ENCODE measurements at places on chromosomes 1 and 21.

DNA sequence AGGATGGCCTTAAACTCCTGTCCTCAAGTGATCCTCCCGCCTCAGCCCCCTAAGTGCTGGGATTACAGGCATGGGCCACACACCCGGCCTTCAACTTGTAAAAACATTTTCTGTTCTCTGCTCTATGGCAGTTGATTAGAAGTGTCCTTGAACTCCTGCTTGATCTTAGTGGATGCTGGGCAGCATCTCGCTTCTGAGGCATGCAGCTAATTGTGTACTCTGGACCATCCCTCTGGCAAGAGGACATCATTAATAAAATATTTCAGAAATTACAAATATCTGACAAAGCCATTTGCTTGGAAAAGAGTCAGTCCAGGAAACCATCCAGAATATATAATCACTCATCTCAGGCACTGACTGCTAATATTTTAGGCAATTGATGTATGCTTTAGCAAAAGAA, 8.1 kb downstream of the NGF start:
- DNase-seq = no peak

- DNase-seq = no peak
These were observed 34.1 kb downstream of the NFIA start for GRCh38 chr1:61116421-61116820.

GRCh38 chr1:38758820-38759219, 100.8 kb downstream of the RRAGC start:
- no peak for DNase-seq

DNA sequence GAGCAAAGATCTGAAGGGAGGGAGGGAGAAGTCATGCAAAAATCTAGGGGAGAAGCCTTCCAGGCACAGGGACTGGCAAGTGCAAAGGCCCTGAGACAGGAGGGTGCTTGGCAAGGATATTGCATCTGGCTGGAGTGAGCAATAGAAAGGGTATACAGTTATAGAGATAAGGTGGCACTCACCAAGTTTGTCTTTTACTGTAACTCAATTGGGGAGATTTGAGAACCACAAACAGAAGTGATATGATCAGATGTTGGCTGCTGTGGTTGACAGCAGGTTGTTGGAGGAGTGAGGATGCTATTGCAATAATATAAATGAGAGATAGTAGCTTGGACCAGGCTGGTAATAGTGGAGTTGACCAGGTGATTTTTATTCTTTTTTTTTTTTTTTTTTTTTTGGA, 25.6 kb downstream of the MCOLN3 start:
- DNase-seq = no peak

DNA sequence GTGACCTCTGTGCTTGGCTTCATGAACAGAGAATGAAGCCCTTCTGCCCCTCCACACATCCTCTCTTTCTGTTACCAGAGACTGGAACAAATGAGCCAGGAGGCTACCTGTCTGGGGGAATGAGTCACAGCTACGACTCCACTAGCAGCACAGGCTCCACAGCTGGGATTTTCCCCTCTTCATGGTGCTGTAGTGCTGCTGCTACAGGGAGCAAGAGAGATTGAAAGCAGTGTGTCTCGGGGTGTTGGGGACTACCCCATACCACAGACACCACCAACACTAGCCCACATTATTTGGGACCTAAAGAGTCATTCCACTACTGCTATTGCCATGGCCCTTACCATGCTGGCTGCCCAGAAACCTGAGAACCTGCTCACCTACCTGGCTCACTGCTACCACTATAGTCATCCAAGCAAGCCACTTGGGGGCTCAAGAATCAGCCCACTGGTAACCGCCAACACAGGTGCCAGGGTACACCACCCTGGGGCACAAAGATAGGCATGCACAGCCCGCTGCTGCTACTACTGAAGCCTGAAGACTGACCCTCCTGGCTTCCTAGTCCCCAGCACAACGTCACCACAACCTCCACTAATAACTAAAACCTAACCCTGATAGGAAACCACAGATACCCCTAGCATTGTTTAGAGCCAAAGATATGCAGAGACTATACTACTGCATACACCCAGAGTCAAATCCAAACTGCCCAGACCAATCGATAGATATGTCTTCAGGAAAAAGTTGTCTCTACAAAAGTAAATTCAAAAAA, 17.7 kb downstream of the CD1E start:
- DNase-seq = no peak

DNA sequence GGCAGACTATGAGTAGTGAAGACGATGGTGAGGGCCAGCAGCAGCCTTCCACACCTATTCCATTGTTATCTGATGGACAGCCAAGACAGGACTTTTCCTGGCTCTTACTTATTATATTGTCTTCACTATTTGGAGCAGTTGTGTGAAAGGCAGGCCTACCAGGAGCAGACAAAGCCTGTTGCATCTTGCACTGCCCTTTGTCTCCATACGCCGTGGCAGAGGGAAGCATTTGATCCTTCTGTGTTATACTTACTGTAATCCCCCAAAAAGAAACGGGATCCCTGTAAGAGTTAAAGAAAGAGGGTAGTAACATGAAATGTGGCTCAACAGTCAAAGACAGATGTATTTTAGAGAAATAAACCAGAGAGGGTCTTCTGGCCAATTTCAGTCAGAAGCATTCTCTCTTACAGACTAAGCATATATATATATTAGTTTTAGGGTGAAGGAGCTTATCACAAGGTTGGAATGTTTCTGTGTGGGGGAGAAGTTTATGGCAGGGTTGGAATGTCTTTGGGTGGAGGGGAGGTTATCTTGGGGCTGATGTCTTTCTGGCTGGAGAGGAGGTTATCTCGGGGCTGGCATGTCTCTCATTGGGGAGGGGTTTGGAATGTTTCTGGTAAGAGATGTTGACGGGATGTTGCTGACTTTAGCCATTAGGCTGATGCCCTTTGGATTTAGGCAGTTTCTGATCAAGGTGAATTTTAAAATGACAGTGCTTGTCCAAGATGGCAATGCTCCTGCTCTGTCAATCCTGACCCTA, 23.4 kb upstream of the HSD3B1 start:
- DNase-seq = no peak

DNA sequence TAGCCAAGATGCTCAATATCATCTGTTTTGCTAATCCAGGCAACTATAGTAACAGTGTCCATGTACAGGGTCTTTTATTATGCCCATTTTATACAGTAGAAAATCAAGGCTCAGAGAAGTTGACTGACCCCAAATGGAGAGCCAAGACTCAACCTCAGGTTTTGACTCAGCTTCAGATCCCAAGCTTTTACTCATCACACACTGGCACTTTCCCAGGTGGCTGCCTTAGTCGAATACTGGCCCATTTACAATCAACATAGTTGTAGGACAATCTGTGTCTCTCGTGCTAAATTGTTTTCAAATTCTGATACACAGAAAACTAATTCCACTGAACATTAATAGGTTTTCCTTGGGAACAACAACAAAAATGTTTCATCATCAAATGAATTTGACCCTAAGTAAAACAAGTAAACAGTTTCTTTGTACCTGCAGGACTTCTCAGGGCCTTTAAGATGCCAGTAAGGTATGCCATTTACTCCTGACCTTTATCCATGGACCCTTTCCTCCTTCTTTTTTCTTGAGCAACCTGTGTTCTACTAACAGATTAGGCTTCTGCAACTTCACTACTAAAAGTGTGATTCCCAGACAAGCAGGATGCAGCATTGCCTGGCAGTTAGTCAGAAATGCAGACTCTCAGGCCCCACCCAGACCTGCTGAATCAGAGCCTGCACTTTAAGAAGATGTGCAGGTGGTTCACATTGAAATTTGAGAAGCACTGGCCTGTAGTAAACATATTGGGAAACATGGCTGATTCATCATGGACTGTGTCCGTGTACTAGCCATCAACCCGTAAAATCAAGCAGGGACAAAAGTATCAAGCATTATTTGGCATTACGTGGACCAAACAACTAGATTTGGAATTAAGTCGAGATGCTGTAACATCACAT, 128.8 kb downstream of the RRAGC start:
- DNase-seq = no peak

Measured in mucosa of descending colon (tissue), 3 donors.